ENCODE measurements at places on chromosomes 2 and 18.
A peak's percentile ranks its signal among the peaks of the same experiment; 100 is the strongest.

DNA sequence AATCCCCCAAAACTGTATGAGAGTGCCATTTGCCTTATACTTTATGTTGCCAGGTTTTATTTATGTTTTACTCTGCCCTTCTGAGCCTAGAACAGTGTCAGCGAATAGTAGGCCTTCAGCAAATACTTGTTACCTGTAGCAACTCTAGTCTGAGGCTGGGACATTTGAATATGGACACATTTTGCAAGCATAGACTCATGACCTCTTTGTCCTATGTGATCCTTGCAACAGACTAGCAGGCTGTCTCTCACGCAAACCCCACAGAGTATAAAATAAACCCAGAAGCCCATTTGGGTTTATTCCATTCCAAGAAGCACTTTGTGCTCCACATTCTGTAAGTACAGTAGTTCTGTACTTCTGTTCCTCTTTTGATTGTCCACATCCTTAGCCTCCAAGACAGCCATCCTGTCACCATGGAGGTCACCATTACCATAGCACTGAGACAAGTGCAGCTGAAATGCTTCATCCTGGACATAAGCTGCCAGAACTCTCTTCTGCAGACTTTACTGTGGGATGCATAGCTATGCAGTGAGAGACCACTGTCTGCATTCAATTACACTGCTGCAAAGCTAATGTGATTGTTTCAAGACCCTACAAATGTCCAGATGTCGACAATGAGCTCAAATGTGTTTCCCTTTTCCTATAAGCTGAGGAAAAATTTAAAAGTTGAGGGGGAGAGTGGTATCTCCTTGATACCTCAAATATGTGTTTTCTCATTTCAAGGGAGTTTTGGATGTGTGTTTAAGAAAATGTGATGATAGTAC is 425.7 kb downstream of the PID1 start:
- DNase-seq, result no peak

GRCh38 chr18:8504880-8505435 is 104.3 kb upstream of the RAB12 start:
- DNase-seq, result no peak

GRCh38 chr2:26757873-26758789 is 6.0 kb upstream of the SLC35F6 start:
- DNase-seq, result peak; percentile 85

DNA sequence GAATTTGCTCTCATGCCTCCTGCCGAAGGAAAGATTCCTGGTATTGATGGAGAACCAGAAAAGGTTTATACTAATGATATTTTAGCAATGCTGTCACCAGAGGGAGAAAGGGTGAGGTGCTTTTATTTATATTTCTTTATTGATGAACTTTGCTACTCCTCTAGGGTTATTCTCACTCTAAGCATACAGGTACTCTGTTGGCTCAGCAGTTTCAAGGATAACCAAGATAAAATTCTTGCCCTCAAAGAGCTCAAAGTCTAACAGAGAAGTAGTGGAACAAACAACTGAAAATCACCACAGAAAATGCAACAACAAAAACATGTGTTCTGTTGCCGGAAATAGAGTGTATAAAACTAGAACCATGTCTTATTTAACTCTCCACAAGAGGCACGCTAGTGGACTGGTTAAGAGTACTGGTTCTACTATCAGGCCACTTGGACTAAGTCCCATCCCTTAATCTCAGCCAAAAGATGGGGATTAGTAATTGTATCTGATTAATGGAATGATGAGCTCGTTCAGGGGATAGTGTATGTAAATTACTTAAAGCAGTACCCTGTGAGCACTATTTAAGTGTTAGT is 103.6 kb downstream of the DNAH6 start:
- DNase-seq, result no peak

GRCh38 chr18:9711361-9712129 is 3.4 kb downstream of the RAB31 start:
- DNase-seq, result no peak

- no peak for DNase-seq
Observed at GRCh38 chr2:71559080-71559827, 105.9 kb downstream of the DYSF start.

GRCh38 chr18:65761636-65762295 is 11.0 kb downstream of the CDH7 start:
- no peak for DNase-seq

- DNase-seq, result no peak
Observed at GRCh38 chr18:30177056-30177455, 865.5 kb downstream of the DSC3 start.

DNA sequence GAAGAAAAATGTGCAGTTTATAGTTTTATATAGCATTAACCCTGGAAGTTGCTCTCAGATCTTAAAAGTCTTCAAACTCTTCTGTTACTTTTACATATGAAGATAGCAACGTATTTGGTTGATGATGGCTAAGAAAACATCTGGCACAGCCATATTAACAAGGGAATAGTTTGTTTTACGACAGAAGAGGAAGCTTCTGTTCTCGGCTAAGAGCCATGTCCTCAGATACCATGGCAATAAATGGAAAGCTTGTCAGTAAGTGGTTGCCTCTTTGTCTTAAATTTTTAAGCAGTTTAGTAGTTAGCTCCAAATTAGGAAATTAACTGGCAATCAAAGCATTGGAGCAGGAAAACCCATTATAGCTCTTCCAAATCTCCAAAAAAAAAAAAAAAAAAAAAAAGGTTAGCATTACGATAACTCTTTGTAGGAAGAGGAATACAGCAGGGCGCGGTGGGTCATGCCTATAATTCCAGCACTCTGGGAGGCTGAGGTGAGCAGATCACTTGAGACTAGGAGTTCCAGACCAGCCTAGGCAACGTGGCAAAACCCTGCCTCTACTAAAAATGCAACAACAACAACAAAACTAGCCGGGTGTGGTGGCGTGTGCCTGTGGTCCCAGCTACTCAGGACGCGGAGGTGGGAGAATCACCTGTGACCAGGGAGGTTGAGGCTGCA is 4.5 kb upstream of the STON1 start:
- DNase-seq, result no peak

DNA sequence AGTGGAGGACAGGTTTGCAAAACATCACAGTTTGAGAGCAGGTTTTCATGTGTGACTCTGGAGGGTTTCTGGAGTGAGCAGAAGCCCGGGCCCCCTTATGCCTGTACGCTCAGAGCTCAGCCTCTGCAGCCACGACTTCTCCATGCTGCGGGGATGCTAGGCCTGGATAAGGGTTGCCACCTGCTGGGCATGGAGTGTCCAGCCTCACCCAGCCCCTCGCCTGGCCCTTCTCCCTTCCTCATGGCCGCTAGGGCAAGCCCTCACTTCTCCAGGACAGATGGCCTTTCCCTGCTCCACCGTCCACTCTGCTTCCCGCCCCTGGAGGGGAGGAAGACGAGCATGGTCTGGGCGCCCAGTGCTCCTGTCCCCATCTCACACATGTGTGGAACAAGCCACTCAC is 318.7 kb downstream of the GBX2 start:
- no peak for DNase-seq

DNA sequence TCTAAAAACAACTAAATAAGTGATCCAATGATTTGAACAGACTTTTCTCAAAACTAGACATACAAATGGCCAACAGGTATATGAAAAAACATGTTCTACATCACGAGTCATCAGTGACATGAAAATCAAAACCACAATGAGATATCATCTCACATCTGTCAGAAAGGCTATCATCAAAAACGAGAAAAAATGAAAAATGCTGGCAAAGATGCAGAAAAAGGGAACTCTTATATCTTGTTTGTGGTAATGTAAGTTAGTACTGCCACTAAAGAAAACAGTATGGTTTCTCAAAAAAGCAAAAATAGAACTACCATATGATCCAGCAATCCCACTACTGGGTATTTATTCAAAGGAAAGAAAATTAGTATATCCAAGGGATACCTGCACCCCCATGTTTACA is 255.3 kb upstream of the FBXO11 start:
- DNase-seq, result no peak

GRCh38 chr2:179861416-179862067 is at the start of gene ZNF385B:
Gene ZNF385B, minus strand, starts transcription at chr2:179861612.
- DNase-seq, result no peak

- no peak for DNase-seq
Observed at GRCh38 chr2:223994562-223995162, 37.4 kb downstream of the MRPL44 start.

DNA sequence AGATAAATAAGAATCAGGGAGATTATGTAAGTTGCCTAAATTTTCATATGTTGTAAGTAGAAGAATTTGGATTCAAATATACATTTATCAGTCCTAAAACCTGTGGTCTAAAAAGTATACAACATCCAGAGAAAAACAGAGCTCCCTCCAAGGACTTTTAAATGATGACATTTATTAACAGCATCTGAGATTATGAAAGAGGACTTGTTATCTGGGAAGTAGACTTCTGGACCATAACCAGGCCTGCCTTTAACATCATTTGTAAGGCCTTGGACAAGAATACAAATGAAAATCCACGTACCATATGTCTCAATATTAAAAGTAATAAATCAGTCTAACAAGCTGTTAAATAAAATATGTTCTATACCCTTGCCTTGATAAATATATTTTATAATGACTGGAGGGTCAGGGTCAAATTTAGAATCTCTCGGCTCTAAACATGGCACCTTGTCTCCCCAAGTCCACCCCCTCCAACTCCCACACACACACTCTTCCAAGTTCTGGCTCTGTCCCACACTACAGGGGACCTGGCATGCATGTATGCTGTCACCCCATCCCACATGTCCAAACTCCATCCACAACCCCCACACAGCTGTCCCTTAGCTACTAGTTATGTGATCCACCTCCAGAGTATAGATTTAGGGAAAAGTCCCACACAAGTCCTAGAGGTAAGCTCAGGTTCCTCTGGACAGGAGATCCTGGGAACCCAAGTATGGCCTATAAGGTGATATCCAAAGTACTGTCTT is 382.6 kb downstream of the CDH2 start:
- DNase-seq, result no peak

DNA sequence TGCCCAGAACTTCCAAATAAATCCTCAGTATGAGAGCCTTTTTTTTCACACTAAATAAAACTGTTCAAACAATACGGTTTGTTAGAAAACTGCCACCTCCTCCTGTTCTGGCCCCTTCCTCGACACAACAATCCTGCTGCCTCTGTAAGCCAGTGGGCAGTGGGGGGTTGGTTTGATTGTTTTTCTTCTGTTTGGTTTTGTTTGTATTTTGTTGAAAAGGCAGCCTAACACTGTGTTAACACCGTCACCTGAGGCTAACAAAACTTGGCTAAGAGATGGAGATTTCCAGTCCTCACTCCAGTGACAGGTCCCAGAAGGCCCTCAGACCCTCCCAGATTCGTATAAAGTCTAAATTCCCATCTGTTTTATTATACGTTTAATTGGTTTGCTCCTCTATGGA is 402.1 kb downstream of the ZNF521 start:
- no peak for DNase-seq

DNA sequence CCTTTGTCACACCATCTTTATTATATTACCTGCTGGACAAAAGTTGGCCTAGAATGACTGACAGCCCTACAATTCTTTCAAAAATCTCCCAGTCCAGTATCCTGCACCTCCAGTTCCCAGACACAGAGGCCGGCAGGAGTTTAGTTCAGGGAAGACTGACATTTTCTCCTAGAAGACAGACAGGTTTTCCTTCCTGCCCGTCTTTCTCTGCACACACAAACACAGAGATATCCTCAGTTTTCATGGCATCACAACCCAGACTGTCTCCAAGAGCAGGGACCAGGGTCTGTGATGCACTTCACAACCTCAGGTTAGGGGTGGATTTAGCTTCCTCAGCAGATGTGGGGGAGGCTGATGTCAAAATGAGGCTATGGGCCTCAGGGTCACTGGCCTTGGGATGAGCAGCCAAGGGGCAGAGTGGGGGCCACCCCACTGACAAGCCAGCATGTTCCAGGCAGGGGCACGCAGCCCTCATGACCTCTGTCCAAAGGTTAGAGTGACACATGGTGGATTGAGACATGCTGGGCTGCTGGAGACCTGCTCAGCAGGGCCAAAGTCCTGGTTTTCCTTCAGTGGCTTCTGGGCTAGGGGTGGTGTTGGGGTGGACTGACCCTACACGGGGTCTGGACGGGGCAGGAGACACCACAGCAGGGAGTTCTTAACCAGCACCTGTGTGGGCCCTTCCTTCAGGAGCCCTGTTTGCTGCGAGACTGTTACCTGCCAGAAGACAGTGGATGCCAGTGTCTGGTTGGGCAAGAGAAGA is 70.5 kb downstream of the SFXN5 start:
- no peak for DNase-seq

DNA sequence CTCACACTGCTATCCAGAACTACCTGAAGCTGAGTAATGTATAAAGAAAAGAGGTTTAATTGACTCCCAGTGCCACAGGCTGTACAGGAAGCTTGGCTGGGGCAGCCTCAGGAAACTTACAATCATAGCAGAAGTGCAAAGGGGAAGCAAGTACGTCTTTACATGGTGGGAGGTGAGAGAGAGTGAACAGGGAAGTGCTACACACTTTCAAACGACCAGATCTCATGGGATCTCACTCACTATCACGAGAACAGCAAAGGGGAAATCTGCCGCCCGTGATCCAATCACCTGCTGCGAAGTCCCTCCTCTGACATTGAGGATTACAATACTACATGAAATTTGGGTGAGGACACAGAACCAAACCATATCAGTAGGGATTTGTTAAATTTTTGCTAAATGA is 150.4 kb upstream of the NXPH2 start:
- no peak for DNase-seq

DNA sequence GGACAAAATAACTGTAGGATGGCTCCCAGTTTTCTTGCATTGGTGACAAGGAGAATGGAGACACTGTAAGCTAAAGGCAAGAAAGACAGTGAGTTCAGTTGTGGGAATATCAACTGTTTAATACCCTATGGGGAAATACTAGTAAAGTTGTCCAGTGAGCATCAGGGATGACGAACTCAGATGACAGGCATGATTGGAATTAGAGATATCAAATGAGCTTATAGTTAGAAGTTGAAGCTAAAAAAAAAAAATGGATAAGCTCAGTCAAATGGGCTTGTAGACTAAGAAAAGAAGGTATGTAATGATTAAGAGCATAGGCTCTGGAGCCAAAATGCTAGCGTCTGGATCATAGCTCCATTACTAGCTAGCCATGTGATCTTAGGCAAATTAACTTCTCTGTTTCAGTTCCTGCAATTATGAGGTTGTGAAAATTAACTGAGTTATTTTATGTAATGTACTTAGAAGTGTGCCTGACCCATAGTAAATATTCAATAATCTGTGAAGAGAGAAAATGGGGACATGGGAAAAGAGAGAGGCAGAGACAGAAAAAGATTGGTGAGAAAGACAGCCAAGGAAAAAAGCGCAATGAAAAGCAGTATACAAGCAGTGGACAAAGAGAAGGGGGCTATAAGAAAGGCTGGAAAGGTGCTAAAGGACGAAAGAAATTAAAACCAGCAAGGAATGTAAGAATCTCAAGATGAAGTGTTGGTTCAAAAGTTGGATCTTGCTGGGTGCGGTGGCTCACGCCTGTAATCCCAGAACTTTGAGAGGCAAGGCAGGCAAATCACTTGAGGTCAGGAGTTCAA is 95.7 kb upstream of the SLC39A10 start:
- peak; percentile 85 for DNase-seq

DNA sequence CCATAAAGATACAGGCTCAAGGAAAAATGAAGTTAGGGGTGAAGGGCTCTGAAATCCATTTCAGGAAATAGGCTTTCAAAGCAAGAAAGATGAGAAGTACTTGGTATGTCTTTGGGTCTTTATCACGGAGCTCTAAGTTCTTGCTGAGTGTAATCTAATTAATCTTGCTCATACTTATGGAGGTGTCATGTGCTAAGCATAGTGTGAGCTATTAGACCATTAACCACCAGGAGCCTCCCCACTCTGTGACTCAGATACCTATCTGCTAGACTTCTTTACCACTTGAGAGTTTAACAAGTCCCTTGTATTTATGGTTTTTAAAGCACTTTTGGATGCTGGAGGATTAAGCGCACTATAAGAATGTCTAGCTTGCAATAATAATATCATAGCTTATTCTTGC is 678.7 kb downstream of the EPHA4 start:
- DNase-seq, result no peak

All from PC-9 (cell line).